ENCODE measurements at places on chromosomes 2 and 18.

GRCh38 chr2:28366496-28367282, 26.0 kb upstream of the FOSL2 start:
- DNase-seq: no peak

- DNase-seq: no peak
These were observed 20.2 kb downstream of the PROKR1 start for GRCh38 chr2:68663371-68664156.

DNA sequence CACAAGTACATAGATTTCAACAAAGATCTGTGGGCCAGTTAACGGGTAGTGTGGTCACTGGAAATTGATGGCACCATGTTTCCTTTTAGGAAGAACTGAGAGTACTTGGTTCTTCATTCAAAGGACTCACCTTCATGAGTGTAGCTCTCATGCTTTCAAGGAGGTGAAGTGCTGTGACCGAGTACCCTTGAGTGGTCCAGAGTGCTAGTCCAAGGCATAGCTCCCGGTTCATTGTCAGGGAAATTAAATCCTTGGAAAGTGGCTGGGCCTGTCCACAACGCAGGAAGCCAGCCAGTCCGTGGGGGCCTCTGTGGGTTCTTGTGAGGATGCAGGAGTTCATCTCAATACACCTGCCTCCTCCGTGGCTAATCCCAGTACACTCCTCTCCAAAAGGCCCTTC, 295.1 kb downstream of the GALR1 start:
- no peak for DNase-seq

- DNase-seq: no peak
These were observed 4.9 kb downstream of the LTBP1 start for GRCh38 chr2:32951672-32952071.

DNA sequence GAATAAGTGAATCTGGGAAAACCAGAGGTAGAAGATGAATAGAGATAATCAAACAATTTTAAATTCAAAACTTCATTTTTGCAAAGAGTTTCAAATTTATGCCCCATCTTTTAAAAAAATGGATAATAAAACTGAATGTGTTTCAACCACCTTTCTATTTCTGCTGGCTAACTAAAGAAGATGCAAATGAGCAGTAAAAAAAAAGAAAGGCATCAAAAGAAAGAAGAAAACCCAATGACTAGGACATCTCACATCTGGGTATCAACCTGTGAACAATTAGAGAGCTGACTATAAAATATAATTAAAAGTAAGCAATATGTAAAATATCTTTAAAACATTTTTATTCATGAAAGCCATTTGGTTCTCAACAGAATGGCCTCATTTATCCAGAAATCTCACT, 2.5 kb downstream of the PGAP1 start:
- DNase-seq: no peak

- no peak for DNase-seq
These were observed 47.6 kb upstream of the HAAO start for GRCh38 chr2:42839809-42840501.

- peak; percentile 94 for DNase-seq
These were observed 81.3 kb downstream of the STRADB start for GRCh38 chr2:201532686-201533304.

DNA sequence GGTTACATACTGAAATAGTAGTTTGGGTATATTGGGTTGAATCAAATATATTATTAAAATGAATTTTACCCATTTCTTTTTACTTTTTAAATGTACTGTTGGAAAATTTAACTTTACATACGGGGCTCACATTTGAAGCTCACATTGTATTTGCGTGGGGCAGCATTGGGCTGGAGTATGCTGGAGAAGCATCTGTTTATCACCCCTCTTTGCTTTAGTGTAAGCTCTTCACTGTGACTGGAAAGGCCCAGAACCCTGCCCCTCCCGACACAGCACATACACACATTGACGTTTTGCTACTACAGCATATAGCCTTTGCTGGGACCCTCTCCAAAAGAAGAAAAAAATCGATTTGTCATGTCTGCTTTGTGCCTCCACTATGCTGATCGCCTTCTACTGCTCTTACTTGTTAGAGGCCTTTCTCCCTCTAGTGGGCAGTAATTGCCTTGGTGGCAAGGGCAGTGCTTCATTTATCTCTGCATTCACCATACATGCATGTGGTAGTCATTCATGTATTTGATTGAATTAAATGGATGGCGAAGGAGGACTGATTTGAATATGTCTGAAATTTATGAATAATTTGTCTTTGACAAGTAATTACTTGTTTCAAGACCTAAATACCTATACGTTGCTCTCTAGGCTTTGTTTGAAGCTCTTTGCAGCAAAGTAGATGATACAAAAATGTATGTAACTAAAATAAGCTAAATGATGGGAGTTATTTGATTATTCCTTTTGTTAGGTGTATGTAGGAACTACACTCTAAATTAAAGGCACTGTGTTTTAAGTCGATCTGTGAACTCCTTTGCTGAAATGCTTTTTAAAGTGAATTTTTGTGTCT, 37.4 kb downstream of the VAPA start:
- DNase-seq: peak; percentile 70

DNA sequence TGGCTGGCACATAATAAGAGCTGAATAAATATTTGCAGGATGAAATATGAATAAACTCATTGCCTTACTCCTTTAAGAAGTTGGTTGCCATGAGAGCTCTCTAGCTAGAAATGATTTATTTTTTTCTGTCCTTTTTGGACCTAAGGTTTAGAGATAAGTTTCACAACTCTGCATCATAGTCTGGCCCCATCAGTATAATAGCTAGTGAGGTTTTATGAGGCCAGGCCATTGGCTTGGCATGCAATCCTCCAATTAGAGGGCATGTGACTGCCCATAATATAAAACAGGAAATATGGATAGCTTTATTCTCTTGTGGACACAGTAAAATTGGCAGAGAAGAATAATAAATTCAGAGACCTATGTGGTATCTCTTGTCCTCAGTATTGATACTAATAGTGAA, 26.2 kb upstream of the INSIG2 start:
- DNase-seq: peak; percentile 54

DNA sequence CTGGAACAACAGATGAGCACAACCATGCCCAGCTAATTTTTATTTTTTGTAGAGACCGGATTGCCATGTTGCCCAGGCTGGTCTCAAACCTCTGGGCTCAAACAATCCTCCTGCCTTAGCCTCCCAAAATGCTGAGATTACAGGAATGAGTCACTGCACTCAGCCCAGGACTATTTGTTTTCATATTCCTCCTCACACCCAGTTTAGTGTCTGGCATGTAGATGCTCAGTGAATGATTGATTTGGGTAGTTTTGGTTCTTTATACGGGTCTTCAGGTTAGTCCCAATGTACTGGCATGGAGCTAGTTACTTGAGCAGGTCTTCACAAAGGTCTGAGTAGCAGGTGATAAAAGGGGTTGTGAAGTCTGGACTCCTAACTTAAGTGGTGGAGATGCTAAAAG, 6.2 kb downstream of the EIF2B4 start:
- no peak for DNase-seq

DNA sequence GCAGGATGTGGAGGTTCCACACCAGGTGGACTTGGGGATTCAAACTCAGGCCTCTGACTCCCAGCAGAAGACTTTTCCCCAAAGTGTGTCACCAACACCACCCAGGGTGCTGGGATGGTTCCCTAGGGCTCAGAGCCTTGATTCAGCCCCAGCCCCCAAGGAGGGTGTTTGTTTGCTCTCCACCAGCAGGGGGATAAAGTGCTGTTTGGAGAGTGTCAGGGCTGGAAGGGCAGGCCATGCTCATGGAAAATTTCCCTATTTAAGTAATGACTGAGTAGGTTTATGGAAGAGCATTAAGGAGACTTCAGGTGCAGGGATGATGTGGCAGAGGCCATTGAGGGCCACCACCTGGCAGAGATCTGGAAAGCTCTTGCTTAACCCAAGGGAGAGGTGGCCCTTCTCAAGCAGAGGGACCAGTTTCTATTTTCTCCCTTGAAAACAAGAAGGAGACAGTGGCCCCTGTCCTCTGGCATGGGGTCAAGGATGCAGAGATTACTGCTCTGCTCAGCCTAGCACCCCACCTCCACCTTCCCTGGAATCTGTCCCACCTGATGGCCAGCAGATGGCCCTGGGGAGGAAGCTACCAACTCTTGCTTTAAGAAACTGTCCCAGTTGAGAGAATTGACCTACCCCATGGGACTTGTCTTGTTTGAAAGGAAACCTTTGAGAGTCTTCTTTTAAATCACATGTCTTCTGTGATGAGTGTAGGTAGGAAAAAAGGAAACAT, 122.1 kb downstream of the ACOXL start:
- no peak for DNase-seq

DNA sequence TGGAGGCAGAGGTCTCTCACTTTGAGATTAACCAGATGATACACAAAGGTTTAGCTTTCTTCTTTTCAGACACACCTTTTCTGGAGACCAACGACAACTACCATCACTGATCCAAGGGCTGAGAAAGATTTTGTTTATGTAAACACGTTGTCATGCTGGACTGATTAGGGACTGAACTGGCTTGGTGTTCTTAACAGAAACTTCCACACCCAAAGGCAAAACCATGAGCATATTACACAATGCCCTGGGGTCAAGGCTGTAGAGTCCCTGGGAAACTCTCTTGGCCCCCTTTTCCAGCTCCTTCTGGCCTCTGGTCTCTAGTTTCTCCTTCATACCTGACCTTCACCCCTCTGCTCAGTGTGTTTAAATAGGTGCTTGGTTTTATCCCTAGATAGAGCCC, 447.0 kb upstream of the TCF4 start:
- no peak for DNase-seq

- DNase-seq: no peak
These were observed 149.2 kb downstream of the UXS1 start for GRCh38 chr2:106044859-106045258.

GRCh38 chr18:43882358-43883055, 605.2 kb upstream of the SYT4 start:
- peak; percentile 35 for DNase-seq

GRCh38 chr2:33666879-33667278, 67.8 kb upstream of the FAM98A start:
- no peak for DNase-seq

DNA sequence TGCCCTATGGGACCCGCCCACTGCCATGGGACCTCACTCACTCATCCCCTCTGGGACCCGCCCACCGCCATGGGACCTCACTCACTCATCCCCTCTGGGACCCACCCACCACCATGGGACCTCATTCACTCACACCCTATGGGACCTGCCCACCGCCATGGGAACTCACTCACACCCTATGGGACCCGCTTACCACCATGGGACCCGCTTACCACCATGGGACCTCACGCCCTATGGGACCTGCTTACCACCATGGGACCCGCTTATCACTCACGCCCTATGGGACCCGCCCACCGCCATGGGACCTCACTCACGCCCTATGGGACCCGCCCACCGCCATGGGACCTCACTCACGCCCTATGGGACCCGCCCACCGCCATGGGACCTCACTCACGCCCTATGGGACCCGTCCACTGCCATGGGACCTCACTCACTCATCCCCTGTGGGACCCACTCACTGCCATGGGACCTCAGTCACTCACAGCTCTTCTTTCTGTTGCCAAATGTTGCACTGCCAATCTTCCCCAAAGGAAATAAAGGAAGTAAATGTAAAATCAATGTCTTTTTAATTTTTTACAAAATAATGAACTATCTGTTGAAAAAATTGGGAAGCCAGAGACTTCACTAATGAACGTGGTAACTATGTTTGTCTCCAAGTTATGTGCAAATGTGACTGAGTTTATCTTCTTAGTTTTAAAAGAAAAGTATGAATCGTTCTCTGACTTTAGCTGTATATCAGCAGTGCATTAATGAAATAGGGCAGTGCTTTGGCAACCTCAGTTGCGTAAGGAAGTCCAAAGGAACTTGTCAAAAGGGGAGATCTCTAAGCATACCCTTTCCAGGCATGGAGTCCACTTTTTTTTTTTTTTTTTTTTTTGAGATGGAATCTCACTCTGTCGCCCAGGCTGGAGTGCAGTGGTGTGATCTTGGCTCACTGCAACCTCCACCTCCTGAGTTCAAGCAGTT, 101.5 kb upstream of the MGAT5 start:
- no peak for DNase-seq

DNA sequence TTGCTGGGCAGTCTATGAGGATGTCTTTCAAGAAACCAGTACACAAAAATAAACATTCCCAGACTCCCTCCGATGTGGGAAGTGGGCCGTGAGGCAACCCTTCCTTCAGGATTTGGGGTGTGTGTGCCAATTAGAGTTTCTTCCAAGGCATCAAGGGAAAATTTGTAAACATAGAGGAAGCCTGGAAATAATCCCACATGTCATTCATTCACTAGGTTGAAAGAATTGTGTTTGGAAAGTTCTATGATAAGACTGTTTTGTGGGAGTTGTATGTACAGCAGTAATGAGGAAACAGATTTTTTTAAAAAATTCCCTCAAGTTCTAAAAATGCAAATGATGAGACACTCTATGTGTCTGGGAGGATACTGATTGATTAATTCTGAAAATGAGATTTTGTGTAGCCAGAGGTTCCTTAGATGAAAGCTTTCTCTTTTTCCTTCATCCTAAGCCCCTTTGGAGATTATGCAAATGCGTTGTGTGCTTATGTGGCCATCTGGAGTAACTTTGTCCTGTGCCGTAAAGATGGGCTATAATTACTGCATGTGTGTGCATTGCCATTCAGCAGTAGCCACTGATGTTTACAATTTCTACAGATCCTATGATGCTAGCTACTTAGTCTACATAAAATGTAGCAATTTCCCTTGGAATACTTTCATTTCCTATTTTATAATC, 107.8 kb upstream of the TPO start:
- no peak for DNase-seq

DNA sequence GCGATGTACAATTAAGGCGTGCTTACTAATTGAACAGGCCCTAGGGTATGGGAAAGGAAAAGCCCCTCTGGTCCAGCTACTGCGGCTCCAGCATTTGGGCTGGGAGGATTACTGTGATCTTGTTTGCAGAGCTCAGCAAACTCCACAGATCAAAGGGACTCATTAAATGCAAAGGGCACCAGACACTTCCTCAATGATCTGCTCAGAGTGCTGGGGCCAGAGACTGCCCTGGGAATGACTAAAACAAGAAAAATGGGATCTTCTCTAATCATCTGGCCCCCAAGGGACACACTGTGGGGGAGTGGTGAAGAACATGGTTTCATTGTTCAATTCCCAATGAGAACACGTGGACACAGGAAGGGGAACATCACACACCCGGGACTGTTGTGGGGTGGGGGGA, 85.0 kb downstream of the MARCHF4 start:
- peak; percentile 74 for DNase-seq

- no peak for DNase-seq
These were observed 433.1 kb upstream of the RAB12 start for GRCh38 chr18:8176109-8176508.

DNA sequence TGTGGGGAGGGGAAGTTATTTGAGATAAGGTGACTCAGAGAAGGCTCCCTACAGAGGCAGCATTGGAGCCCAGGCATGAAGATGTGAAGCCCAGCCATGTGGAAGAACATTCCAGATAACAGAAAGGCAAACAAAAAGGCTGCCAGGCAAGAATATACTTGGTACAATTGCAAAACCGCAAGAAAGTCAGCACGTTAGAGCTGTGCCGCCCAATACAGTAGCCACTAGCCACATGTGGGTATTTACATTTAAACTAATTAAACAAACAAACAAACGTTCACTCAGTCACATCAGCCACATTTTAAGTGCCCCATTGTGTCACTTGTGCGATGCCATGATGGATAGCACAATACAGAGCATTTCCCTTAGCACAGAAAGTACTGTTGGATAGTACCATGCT, 179.6 kb downstream of the SATB2 start:
- DNase-seq: peak; percentile 61

- no peak for DNase-seq
These were observed 53.3 kb upstream of the CXCR4 start for GRCh38 chr2:136171223-136171622.

- no peak for DNase-seq
These were observed 24.0 kb downstream of the HS1BP3 start for GRCh38 chr2:20626698-20627513.

- peak; percentile 26 for DNase-seq
These were observed 40.6 kb downstream of the XRCC5 start for GRCh38 chr2:216149741-216150140.

Measured in fibroblast of upper back skin (primary cell).